Activated T-helper 1 cell treated with anti-CD3 and anti-CD28 coated beads, Interleukin-12 subunit alpha, Interleukin-12 subunit beta, Interleukin-2, Interleukin-4 antibody, amounts not matched to agents 30 ng/mL and 10 ng/mL and 1 ng/mL, durations not matched to agents 14 hours and 24 hours and 36 hours (primary cell): ENCODE measurements at places on chromosomes 7 and 10. TPM values are rescaled to one million over a fixed set of nuclear protein-coding genes. Genes with fewer than 3 reads are reported as not detected.

DNA sequence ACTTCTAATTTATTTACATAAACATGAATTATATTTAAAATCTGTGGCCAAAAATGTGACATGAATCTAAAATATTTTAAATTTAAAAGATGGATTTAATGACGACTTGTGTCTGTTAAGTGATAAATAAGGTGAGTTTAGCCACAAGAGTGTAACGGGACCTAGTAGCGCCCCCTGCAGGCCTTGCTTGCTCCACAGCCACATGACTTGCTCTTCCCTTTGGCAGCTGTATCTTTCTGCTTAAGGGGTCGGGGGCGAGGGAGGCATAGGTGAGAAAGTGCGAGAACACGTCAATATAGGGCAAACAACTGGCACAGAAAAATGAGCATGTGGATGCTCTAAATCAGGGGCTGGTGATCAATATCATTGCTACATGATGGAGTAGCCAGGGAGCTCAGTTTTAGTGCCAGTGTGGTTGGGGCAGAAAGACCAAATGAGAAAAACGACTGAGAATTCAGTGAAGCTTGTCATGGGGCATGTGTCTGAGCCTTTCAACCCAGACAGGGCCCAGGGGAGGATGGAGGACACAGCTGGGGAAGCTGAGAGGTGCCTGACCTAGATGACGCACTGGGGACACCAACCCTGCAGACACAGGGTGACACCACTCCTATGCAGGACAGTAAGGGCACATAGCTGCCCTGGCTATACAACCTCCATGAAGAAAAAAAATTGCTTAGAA, 49.8 kb downstream of the PAXIP1 start:
- no peaks in the 10 kb centered on the region for H3K27me3 ChIP-seq
- H3K27ac ChIP-seq = no peak overlapping the region
- peaks cover 35% of the 10 kb centered on the region for H3K36me3 ChIP-seq
- H3K4me3 ChIP-seq = no peak overlapping the region

Gene TAS2R41
- not detected in 2 replicates for total RNA-seq

DNA sequence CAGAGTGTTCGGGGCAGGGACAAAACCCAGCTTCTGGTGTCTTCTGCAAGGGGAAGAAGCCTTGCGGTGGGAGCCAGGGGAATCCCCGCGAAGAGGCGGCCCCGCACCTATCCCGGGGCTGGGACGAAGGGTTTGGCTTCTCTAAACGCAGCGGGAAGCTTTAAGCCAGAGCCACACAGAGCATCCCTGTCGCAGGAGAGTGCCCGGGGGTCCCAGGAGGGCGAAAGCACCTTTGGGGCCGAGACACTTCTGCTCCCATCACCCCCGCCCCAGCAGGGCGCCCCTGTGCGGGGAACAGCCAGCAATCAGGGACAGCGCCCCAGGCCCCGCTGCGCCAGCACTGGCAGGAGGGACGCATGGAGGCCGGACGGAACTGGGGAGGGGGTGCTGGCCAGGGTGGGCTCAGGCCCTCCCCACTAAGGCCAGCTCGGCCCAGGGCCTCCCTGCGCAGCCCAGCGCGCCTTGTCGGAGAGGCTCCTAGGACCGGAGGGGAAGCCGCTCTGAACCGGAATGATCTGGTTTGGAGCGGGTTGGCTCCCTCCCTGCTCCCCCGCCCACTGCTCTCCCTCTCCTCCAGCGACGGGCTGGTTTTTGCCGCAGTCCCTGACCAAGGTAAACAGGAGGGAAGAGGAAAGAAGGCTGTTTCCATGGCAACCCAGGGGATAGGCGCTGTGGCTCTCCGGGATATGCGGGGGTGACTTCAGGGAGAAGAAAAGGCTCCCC, 63.9 kb downstream of the TMEM209 start:
- peaks cover 13% of the 10 kb centered on the region for H3K36me3 ChIP-seq
- H3K27me3 ChIP-seq = peaks cover 24% of the 10 kb centered on the region
- H3K4me3 ChIP-seq = peak overlapping the region; percentile 62
- peaks cover 8% of the 10 kb centered on the region for H3K4me1 ChIP-seq

Gene ECHS1
- total RNA-seq = 69.3 and 69.6 TPM in 2 replicates

DNA sequence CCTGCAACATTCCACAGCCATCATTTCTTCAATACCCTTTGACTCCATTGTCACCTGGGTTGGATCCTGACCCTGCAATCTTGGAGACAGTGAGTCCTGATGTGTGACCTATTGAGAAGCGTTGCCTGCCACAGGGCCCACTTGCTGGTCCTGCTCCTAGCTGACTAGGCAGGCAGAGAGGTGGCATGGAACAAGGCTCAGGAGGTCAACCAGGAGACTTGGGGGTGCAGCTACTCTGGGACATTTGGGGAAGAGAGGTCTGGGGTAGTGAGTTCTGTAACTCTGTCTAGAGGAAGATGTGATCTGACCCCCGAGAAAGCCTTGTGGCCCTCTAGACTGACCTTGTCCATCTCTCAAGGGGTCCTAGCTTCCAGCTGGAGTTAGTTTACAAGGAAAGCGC, 1.8 kb downstream of the ZMIZ2 start:
- H3K27me3 ChIP-seq = no peaks in the 10 kb centered on the region
- H3K36me3 ChIP-seq = peaks cover 16% of the 10 kb centered on the region
- H3K4me1 ChIP-seq = peaks cover 52% of the 10 kb centered on the region
- H3K4me3 ChIP-seq = peak overlapping the region; percentile 92

DNA sequence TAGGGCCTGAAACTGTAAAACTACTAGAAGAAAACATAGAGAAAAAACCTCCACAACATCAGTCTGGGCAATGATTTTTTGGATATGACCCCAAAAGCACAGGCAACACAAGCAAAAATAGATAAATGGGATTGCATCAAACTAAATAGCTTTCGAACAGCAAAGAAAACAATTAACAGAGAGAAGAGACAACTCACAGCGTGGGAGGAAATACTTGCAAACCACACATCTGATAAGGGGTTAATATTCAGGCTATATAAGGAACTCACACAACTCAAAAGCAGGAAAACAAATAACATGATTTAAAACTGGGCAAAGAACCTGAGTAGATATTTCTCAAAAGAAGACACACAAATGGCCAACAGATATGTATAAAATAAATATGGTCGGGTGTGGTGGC, 7.7 kb upstream of the GSTK1 start:
- peaks cover 75% of the 10 kb centered on the region for H3K4me1 ChIP-seq
- peak overlapping the region; percentile 20 for H3K27ac ChIP-seq
- H3K36me3 ChIP-seq = peaks cover 23% of the 10 kb centered on the region
- H3K4me3 ChIP-seq = no peak overlapping the region
